GOT3 (cell line): ENCODE measurements at places on chromosomes 6 and 20.

DNA sequence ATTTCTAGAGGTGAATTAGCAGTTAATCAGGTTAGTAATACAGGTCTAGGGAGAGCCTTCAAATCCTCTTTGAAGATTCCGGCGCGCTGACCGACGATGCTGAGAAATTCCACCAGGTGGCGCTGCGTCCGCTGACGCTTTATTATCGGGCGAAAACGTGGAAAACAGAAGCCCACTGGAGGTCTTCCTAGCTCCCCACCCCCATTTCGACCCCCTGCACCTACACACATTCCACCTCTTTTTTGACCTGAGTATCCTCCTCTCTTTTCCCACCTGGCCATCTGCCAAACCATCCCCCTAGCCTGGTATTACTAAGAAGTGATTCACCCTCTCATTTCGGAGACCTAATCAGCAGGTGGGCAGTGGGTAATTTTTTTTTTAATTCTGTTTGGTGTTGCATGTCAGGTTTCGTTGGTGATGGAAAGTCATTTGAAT lies 65.4 kb upstream of the RIN2 start:
- no peak for DNase-seq

GRCh38 chr6:126361832-126362440 lies 22.0 kb downstream of the CENPW start:
- no peak for DNase-seq

DNA sequence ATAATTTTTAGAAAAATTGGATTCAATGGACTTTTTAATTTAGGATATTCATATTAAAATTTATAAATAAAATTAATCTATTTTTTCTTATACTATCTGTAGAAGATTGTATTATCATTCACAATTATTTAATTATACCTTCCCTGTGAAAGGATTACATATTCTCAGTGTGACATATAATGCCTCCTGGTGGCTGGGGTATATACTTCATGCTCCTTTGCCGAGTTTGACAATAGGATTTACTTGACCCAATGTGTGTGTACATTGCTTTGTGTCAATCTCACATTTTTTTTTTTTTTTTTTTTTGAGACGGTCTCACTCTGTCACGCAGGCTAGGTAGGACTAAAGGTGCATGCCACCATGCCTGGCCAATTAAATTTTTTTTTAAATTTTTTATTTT lies 230.0 kb upstream of the CHD6 start:
- no peak for DNase-seq

DNA sequence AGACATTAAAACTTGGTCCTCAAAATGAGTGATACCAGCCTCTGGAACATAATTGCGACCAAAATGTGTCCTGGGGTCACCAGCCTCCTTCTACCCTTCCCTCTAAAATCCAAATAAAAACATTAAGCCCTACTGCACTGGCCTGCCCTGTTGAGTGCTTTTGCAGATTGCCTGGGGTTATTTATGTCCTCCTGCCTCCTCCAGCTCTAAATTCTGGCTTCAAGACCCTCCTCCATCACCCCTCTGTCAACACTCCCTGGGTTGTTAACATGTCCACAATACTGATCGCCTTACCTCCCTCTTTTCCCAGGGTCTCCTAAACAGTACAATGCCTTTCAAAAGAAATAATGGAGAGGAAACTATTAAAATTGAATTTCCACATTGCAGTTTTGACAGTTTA lies 327.5 kb downstream of the NRN1 start:
- DNase-seq: no peak

GRCh38 chr6:138948546-138949179 lies 39.4 kb downstream of the REPS1 start:
- no peak for DNase-seq

DNA sequence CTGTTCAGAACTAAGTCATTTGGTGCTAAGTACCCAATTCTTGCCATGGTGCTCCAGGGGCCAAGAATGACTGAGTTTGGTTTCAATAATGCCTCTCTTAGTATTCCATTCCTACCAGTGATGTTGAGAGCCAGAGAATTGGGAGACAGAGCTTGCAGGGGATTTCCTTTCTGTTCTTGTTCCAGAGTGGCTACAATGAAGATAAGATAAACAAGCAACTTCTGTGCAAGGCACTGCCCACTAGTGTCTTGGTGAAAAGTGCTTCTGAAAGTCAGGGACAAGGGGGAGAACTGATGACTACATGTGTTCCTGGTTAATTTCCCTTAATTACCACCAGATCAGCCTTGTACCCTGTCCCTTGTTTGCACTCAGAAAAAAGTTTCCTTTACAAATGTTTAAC lies 421.6 kb downstream of the BCKDHB start:
- DNase-seq: no peak

DNA sequence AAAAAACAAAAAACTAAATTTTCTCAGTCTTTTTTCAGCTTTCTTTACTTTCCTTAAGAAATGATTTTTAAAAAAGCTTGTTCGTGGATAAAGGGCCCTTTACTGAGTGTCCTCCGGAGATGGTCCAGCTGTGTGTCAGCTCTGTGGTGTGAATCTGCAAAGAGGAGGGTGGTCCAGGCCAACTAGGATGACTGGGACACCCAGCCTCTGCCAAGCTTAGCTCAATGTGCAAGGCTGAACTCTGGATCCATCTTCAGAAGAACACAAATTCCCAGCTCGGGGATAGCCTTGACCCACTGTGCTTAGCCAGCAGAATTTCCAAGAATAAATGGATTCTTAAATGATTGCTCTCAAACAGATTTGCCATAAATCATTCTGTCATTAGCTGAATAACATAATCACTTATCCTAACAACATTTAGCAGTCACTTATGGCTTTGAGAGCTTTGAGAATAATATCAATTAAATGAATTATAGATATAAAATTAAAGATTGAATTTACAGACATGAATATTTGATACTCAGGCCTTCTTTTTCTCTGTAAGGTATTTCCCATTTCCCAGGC lies 14.2 kb upstream of the CALHM5 start:
- no peak for DNase-seq

- DNase-seq: no peak
Measured at GRCh38 chr20:25318471-25319240, 70.8 kb downstream of the PYGB start.

DNA sequence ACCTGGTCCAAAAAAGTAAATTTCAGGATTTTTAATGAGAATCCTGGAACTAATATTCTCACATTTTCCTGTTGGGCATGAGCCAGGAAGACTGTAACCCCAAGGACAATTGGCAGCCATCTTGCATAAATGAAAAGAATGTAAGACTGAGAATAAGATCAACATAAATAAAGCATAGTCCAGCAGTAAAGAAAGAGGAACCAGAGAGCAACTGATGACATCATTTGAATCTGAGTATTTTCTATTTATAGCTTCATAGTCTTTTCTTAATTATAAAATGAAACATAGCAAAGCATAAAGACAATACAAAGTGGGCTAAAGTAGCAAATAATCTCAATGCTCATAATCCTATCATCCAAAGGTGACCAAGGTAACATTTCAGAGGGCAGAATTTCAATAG lies 26.6 kb upstream of the FBXL4 start:
- DNase-seq: no peak

- DNase-seq: no peak
Measured at GRCh38 chr6:139967497-139967896, 593.0 kb upstream of the CITED2 start.

DNA sequence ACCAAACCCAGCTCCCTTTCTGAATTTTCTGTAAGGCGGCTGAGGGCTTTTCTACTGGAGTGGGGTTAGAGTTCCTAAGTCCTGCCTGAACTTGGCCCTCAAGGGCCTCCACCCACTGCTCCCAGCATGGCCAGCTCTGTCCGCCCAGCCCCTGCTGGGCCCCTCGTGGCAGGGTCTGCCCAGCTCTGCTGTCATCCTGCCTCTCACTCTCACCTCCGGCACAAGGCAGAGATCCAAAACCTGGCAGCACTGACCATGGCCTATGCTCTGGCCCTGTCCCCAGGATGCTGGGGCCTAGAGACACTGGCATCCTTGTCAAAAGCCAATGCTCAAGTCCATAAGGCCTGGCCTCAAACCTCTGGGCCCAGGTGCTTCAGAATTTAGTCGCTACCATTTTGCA lies 61.1 kb downstream of the TAF4 start:
- DNase-seq: no peak

- no peak for DNase-seq
Measured at GRCh38 chr20:40339661-40340449, 349.2 kb downstream of the MAFB start.
